ENCODE measurements at places on chromosomes 12 and 14.
A peak's percentile ranks its signal among the peaks of the same experiment; 100 is the strongest.

GRCh38 chr12:62640910-62641448 is 174.4 kb downstream of the MON2 start:
- DNase-seq: no peak

DNA sequence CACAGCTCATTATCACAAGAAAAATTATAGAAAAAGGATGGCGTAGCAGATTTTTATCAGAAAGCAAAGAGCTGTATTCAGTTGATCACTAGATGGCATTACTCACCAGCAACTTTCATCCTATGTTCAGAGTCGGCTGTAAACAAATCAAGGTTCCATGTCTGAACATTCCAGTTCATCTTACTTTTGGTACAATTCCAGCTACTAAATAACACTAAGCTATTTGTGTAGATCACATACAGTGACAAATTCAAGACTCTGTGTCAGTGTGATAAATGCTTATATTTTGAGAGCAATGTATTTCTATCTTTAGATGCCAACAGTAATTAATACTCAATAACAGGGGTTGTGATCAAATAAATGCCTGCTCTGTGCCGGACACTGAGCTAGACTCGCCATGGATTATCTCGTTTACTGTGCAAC is 30.1 kb downstream of the NRDE2 start:
- peak; percentile 46 for DNase-seq

- peak; percentile 22 for DNase-seq
Observed at GRCh38 chr14:76784881-76785280, 23.6 kb downstream of the VASH1 start.

DNA sequence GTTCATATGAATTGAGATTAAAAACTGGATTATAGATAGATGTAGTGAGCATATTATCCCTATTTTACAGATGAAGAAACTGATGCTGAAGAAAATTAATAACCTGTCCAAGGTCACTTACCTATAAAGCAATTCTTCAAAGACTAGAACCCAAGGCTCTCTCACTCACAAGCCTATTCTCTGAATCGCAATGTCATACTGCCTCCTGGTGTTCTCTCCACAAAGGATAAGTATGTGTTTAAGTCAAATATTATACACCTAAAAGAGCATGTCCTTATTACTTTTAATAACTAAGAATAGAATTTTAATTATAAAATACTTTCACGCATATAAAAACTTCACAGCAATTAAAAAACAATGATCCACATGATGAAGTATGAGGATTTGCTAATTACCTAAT is 721.3 kb upstream of the USP15 start:
- no peak for DNase-seq

GRCh38 chr14:59274991-59275391 is 86.5 kb downstream of the DAAM1 start:
- no peak for DNase-seq

DNA sequence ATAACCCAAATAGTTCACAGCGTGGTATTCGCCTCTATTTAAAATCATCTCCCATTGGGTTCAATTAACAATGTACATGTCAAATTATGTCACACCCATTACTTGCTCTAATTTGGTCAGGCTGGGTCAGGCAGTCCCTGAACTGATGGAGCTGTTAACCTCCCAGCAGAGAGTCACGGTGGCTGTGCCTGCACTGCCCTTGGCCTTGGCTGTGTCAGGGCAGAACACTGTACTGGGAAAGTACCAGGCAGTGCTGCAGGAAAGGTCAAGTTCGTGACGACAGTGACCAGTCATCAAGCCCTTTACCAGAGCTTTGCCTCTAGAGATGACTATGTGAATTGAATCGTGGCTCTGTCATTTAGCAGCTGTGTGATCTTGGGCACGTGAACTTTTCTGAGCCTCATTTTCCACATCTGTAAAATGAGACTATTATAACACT is 100.0 kb downstream of the ARF6 start:
- no peak for DNase-seq

GRCh38 chr14:35985474-35986218 is 159.5 kb downstream of the BRMS1L start:
- no peak for DNase-seq

All from NCI-H1417 treated with DMSO at 0.1 percent for 48 hours (cell line).